Left cardiac atrium (tissue), 4 donors: ENCODE measurements at places on chromosomes 4 and X.

DNA sequence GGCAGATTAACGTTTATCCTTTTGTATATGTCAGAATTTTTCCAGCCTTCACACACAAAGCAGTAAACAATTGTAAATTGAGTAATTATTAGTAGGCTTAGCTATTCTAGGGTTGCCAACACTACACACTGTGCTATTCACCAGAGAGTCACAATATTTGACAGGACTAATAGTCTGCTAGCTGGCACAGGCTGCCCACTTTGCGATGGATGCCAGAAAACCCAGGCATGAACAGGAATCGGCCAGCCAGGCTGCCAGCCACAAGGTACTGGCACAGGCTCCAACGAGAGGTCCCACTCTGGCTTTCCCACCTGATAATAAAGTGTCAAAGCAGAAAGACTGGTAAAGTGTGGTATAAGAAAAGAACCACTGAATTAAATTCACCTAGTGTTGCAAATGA, 94.8 kb downstream of the TET2 start:
- peak; percentile 56 for DNase-seq

DNA sequence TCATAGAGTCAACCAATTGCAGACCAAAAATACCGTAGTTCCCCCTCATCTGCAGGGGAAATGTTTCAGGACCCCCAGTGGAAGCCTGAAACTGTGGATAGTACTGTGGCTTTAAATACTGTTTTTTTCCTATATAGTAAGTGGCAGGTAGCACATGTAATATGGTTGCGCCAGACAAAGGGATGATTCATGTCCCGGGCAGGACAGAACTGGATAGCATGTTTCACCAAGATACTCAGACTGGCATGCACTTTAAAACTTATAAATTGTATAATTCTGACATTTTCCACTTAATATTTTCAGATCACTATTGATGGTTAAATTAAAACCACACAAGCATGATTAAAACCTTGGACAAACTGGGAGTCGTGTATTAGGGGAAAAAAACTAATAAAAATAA, 276.3 kb upstream of the AGA start:
- no peak for DNase-seq

GRCh38 chrX:115679460-115679859, 118.5 kb downstream of the PLS3 start:
- DNase-seq, result no peak

DNA sequence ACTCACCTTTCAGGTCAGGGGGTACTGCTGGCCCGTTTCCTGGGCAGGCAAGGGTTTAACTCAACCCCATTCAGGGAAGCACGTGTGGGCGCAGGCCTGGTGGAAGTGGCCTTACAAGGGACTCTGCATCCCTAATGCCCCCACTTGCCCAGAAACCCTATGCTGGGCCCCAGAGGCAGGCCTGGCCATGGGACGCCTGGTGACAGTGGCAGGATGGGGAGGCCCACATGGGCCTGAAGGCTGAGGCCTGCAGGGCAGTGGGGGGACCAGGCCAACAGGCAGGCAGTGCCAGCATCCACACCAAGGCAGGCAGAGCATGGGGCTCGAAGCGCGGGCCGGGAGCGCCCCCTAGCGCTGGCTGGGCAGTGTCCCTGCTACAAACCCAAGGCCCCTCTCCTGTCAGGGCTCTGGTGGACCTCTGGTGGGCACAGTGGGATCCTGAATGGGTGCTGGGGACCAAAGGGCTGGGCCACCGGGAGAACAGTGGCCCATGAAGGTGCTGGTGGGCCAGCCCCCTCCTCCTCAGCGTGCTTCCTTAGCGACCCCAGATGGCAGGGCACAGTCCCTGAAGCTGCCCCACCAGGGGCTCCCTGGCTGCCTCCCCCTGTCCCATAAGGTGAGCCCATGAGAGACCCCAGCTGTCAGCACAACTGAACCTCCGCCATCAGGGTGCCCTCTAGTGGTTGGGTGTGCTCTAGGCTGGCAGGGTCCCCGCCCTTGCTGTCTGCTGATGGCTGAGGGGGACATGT, 16.8 kb downstream of the FGFR3 start:
- peak; percentile 71 for DNase-seq

DNA sequence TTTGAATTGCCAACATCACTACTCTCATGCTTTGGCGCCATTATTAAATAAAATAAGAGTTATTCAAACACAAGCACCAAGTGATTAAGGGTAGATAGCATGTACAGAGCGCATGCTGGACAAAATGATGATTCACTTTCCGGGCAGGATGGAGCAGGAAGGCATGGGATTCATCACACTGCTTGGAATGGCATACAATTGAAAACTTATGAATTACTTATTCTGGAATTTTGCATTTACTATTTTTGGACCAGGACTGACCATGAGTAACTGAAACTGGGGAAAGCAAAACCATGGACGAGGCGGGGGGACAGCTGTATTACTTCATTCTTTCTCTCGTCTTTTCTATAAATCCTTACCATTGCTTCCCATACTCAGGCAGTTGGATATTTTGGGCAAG, 28.5 kb upstream of the FGF5 start:
- no peak for DNase-seq

GRCh38 chr4:110953898-110954297, 331.0 kb upstream of the PITX2 start:
- no peak for DNase-seq

DNA sequence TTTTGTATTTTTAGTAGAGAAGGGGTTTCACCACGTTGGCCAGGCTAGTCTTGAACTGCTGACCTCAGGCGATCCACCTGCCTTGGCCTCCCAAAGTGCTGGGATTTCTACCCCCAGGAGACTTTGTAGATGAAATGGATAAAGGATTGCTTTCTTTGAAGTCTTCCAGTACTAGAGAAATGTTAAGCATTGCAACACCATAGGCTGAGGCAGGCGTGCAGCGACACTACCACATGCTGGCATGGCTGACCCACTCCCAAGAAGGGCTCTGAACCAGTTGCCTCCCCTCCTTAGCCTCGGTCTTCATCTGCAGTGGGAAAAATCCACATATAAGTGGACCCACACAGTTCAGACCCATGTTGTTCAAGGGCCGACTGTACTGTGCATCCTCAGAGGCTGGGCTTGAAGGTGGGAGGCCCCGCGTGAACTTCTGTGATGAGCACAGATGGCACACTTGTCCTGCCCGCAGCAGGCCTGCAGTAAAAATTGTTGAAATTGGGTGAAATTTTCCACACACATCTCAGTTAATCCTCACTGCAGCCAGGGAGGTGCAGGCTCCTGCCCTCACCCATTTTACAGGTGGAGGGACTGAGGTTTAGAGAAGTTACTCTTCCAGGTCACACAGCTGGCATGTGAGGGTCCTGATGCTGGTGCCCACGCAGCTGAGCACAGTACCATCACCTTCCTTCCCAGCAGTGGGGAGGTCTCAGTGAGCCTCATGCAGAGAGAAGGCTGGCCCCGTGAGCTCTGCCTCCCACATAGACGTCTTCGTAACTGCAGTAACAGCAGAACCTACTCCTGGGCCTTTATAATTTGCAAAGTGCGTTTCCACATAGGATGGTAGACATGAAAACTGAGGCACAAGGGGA, 35.5 kb downstream of the HTRA3 start:
- DNase-seq, result no peak

- no peak for DNase-seq
Measured at GRCh38 chrX:139429913-139430312, 100.6 kb upstream of the F9 start.

DNA sequence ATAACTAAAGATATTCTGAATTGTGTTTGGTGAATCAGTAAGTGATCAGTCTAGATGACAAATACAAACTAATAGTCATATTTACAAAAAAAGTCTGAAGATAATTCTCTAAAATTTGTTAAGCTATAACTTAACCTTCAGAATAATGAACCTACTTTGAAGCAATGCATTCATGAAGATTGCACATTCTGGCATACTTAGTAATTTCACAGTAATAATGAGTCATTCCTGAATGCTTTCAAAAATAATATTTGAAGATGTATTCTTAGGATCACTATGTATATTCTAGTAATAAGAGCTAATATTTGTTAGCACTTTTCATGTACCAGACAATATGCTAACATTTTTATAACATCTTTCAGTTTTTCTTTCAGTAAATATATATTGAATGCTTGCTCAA, 756.7 kb upstream of the SLIT2 start:
- no peak for DNase-seq

GRCh38 chrX:55074851-55075467, at the start of gene PAGE2B:
Gene PAGE2B, plus strand, starts transcription at chrX:55075030. Its CDS starts 1,012 bp downstream, at chrX:55076042.
- no peak for DNase-seq

DNA sequence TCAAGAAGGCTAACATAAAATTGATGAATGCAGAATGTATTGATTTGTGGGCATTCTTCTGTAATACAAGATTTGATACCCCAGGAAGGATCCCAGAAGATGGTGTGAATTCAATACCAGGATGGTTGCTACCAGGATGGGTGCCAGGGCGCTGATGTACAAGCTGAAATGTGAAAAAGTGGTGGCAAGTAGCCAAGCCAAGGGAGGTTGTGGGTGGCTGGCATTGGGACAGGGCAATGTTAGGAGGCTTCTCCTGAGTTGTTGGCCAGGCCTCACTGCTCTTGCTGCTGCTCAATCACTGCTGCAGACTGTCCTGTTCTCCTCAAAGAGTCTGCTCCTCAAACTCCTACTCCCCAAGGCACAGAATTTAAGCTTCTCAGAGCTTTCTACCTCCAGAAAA, 77.1 kb downstream of the RBM46 start:
- DNase-seq, result no peak

DNA sequence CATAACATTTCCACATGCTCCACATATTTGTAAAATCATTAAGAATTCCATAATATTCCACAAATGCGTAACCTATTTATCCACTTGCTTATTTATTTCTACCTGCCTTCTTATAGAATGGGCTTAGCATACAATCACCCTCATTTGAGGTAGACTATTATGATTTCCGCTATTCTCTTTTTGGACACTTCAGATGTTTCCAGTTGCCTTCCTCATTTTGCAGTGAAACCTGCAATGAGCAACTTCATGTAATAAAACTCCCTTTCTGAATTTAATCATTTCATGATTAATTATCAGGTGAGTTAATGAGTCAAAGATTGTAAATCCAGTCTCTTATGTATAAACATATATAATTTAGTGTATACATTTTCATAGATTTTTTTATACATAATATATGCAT, 58.0 kb downstream of the PPP3CA start:
- DNase-seq, result no peak
